ENCODE measurements at places on chromosomes 6 and 20.
A peak's percentile ranks its signal among the peaks of the same experiment; 100 is the strongest.

GRCh38 chr20:44203161-44203560, 7.4 kb downstream of the OSER1 start:
- DNase-seq: no peak

DNA sequence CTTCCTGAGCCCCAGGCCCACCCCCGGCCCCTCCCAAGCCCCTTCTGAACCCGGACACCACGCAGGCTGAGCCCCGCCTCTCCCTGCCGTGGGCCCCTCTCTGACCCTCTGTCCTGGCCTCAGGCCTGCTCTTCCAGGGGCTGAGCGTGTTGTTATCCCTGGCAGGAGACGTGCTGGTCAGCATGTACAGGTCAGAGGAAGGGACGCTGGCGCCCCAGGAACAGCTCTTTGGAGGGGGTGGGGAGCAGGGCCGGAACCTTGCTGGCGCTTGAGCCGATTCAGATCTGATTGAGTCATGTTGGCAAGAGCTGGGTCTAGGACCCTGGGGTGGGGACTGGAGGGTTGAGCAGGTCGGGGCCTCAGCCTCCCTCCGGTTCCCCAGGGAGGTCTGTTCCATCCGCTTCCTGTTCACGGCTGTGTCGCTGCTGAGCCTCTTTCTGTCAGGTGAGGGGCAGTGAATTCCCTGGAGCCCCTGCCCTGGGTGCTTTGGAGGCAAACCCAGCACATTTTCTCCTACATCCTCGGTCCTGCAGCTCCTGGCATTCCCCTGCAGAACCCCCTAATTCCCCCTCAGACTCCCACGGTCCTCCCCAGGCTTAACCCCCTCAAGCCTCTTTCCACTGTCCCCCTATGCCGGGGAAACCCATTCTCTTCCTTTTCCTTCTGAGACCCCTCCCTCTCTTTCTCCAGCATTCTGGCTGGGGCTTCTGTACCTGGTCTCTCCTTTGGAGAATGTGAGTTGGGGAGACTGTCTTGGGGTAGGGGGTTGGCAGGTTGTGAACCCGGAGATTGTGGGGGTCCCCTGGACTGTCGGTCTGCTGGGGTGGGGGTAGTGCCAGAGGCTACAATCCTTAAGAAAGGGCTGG, 2.0 kb downstream of the SPAG4 start:
- DNase-seq: peak; percentile 77

DNA sequence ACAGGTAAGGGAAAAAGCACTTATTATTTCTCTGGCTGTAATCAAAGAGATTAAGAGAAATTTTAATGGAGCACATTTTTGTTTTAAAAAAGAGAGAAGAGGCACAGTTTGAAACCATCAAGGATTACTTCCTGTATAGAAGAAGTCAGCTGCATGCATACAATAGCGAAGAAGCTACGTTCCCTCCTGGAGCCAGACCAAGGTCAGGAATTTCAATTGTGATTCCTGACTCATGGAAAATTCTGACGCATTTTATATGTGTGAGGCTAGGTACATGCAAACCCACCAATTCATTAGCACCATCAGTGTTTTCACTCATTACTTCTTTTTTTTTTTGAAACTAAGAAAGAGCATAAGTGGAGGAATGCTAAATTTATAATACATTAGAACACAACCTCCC, 232.7 kb upstream of the SGK1 start:
- DNase-seq: peak; percentile 30

- peak; percentile 88 for DNase-seq
Observed at GRCh38 chr6:148760568-148761526, 14.0 kb downstream of the UST start.

- DNase-seq: no peak
Observed at GRCh38 chr20:6108330-6108729, 14.5 kb downstream of the FERMT1 start.

- DNase-seq: no peak
Observed at GRCh38 chr6:48826901-48827701, 636.0 kb downstream of the MMUT start.

DNA sequence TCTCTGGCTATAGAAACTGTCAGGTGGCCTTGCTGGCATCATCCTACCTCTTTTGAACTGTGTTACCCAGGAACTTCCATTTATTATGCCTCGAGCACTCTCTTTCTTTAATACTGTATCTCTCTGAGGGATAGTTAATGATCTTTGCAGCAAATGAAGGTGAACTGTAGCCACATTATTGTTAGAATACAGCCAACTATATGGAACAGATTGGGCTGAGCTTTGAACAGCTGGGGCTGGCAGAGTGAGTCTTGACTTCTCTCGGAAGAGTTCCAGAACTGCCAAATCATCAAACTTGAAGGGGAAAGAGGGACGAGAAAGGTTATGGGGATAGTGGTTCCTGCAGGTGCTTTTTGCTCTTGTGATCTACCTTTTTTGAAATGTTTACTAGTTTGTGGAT, 237.7 kb downstream of the PRL start:
- DNase-seq: no peak

DNA sequence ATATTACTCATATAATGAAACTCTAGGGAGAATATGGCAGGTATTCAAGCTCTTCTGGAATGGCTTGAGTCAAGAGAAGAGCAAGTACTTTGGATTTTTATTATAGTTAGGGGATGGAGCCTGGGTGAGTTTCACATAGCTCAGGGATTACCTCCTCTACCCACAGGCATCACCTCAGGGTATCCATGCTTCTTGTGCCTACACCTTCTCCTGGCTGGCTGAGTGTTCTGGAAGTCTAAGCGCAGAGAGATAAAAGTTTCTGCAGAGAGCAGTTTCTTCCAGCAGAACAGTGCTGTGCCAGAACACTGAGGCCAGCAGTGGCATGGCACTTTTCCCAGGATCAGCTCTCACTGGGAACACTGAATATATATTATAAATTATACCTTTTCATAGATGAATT, 199.7 kb upstream of the KCNQ5 start:
- no peak for DNase-seq

GRCh38 chr20:22060610-22061009, 355.1 kb downstream of the PAX1 start:
- no peak for DNase-seq

DNA sequence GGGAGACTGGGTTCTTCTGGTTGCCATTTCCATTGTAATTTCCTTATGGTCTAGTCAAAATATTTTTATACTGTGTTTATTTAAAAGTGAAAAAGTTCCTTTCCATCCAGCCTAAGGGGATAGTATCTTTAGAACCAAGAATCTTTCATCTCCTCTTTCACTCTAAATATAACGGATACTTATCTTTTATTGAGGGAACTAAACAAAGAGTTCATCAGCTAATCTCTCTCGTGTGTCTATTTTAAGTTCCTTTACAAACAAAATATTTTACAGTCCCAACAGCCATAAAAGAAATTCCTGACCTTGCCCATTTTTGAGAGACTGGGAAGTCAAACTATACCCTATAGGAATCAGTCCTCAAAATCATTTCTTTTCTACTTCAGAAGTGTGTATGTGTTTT, 232.7 kb downstream of the NKAIN2 start:
- no peak for DNase-seq

DNA sequence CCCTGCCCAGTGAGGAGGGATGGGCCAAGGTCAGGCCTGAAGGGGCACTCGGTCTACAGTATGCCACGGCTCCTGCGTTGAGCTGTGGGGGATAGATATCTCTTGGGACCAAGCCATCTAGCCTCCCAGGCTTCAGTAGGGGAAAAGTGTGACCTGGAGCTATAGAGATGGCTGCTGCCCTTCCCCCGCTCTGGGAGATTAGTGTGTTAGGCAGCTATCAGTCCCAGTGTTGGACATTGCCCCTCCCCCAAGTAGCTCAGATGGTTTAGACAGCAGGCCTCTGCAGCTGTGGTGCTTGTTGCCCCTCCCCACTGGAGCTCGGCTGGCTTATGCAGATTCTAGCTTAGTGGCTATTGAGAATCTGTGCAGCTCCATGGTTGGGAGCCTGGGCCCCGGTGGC, 56.8 kb downstream of the KHDRBS2 start:
- DNase-seq: no peak

Measured in femur (tissue), 1 donor.